SK-N-SH (cell line): ENCODE measurements at places on chromosomes 4 and X.

- no peak for DNase-seq
Measured at GRCh38 chrX:132044953-132045352, 21.9 kb downstream of the STK26 start.

DNA sequence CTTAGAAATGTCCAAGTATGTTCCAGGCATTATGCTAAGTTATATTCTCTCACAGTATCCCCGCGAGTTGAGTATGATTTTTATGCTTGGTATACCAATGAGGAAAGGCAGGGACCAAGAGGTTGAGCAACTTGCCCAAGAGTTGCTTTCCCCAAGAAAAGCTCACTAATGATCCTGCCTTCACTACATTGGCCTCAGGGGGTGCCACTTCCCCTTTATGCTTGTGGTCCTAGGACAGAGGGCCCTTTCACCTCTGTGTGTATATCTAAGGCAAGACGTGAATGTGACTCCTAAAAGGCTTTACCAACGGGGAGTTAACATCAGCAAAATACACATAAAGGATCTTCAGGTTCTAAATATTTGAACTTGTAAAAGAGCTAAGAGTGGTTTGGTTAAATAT lies 164.4 kb upstream of the CPEB2 start:
- no peak for DNase-seq

- no peak for DNase-seq
Measured at GRCh38 chr4:47312170-47312569, 151.3 kb downstream of the COMMD8 start.

- DNase-seq, result no peak
Measured at GRCh38 chr4:88489100-88489761, 32.3 kb downstream of the HERC5 start.

GRCh38 chr4:40745285-40745984 lies 4.3 kb upstream of the NSUN7 start:
- no peak for DNase-seq

GRCh38 chr4:97238956-97239666 lies 904.2 kb downstream of the STPG2 start:
- no peak for DNase-seq

DNA sequence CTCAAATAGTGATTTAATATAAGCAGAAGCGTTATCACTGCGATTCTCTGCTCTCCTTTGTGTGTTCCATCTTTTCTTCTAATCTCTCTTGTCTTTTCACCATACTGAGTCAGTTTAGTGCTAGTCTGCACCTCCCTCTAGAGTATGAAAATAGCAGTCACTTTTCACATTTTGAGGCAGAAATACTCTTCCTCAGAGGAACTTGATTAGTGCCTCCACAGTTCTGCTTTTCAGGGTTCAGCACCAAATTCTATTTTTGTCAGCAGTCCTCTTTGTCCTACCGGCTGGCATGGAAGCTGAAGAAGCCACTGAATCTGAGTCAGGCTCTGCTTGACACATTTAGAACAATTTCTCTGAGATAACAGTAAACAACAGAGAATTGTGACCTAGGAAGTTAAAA lies 49.7 kb upstream of the ANKRD17 start:
- no peak for DNase-seq

- DNase-seq, result no peak
Measured at GRCh38 chr4:172900900-172901299, 267.7 kb upstream of the GALNT7 start.

DNA sequence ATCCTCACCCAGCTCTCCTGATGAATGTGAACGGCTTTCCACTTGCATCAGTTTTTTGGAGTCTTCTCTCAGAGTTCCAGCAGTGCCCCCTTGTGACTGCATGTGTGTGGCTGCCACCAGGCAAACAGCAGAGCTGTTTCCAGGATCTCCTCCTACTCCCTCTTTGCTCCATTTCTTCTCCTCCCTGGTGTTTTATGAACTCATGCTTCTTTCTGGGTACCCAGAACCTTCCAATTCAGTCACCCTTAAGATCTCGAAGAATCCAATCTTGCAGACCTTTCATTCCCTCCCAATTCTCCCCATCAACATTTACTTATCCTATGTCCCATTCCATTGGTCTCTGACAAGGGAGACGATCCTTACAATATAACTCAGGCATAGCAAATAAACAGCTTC lies 6.8 kb upstream of the TCEANC start:
- peak; percentile 40 for DNase-seq

GRCh38 chr4:106208481-106209460 lies 107.2 kb downstream of the TBCK start:
- DNase-seq, result no peak

- no peak for DNase-seq
Measured at GRCh38 chrX:97016106-97016505, 132.4 kb downstream of the RPA4 start.

- DNase-seq, result no peak
Measured at GRCh38 chr4:15521442-15522039, 51.9 kb downstream of the CC2D2A start.

- DNase-seq, result no peak
Measured at GRCh38 chr4:39486221-39486804, 27.5 kb downstream of the LIAS start.

DNA sequence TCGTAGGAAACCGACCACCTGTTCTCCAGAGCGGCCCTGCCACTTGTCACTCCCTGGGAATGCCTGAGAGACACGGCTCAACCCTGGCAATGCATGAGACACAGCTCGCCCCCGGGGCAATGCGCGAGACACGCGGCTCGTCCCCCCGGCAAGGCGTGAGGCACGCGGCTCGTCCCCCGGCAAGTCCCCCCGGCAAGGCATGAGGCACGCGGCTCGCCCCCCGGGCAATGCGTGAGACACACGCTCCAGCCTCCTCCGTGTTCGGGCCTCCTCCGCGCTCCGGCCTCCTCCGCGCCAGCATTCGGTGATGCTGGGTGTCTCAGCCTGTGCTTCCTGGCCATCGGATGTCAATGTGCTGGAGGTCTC lies 27.5 kb upstream of the CPLX1 start:
- peak; percentile 30 for DNase-seq

DNA sequence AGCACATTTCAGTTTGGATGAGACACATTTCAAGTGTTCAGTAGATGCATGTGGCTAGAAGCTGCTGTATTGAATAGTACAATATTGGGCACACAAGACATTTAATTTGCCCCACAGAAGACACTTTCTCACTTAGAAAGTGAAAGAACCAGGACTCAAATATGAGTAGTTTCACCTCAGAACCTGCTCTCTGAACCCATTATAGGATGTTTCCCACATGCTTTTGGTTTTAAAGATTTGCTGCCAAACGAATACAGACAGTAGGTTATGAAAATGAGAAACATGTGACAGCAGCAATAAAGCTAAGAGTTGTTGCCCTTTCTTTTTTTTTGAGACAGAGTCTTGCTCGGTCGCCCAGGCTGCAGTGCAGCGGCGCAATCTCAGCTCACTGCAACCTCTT lies 32.3 kb downstream of the C4orf54 start:
- no peak for DNase-seq

- DNase-seq, result no peak
Measured at GRCh38 chr4:161629694-161630441, 533.9 kb downstream of the FSTL5 start.

DNA sequence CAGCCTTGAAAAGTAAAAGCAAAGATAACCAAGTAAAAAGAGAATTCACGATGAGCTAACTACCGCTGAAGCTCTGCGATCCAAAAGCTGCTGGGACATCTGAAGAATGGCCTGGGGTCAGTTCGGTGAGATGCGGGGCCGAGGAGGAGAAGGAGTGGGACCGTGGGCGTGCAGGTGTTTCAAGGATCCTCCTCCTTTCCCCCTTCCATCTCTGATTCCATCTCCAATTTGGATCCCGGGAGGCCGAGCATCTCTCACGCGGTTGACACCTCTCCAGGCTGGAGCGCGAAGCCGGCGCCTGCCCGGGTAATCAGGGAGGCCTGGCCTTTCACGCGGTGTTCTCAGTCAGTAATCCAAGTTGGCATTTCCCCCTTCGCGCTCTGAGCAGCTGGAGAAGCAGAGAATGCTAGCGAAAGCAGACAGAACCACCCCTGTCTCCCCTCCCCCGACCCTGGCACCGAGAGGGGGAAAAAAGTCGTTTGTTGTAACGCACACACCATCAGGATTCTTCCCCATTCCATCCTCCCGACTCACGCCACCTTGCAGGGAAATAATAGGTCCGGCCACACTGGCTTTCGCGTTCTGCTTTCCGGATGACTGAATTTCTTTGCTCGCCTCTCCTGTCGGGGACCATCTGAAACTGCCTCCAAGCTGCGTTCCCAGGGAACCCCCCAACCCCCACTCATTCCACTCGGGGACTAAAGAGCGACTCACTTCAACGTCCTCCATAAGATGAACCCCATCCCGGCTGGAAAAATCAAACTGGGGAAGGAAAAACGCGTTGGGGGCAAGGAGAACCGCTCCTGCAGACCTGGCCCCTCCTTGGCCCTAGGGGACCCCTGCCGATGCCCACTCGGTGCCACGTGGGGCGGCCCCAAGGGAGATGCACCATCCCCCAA lies 6.5 kb downstream of the NEUROG2 start:
- peak; percentile 49 for DNase-seq

- no peak for DNase-seq
Measured at GRCh38 chrX:1860936-1861594, 246.2 kb downstream of the ASMT start.

- DNase-seq, result no peak
Measured at GRCh38 chr4:81211956-81212355, 3.1 kb downstream of the PRKG2 start.

DNA sequence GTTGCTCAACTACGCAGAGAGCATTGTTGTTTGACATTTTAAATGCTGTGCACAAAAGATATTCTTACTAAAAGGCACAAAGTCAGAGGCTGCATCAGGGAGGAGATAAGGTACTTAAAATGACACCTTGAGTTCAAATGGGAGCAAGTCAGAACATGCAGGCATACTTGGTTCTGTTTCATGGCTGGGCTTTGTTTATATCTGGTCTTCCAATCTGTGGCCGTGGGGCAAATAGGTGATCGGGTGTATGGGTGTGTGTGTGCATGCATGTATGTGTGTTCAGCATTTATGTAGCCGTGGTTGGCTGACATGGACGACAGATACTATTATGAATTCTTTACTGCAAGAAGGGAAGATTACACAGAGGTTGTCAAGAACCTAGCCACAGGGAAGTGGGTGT lies 106.1 kb downstream of the RASL11B start:
- DNase-seq, result no peak

GRCh38 chr4:78323439-78323838 lies 228.1 kb upstream of the ANXA3 start:
- no peak for DNase-seq

- no peak for DNase-seq
Measured at GRCh38 chrX:12370497-12370986, 232.3 kb downstream of the FRMPD4 start.

- no peak for DNase-seq
Measured at GRCh38 chr4:25081866-25082471, 51.2 kb upstream of the LGI2 start.

GRCh38 chrX:30904186-30904585 lies 15.1 kb upstream of the TAB3 start:
- DNase-seq, result no peak

DNA sequence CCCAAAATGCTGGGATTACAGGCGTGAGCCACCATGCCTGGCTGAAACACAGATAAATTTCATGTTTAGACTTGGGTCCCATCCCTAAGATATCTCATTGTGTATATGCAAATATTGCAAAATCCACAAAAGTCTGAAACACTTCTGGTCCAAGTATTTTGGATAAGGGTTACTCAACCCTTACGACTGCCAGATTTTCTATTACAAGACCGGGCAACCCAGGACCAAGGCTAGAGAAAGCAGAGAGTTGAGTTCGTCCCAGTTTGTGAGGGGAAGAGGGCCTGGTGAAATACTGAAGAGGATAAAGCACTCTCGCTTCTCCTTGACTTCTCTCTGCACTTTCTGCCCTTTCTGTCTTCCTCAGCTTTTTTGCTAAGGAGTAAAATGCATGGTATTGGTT lies 34.5 kb downstream of the ZFX start:
- no peak for DNase-seq

DNA sequence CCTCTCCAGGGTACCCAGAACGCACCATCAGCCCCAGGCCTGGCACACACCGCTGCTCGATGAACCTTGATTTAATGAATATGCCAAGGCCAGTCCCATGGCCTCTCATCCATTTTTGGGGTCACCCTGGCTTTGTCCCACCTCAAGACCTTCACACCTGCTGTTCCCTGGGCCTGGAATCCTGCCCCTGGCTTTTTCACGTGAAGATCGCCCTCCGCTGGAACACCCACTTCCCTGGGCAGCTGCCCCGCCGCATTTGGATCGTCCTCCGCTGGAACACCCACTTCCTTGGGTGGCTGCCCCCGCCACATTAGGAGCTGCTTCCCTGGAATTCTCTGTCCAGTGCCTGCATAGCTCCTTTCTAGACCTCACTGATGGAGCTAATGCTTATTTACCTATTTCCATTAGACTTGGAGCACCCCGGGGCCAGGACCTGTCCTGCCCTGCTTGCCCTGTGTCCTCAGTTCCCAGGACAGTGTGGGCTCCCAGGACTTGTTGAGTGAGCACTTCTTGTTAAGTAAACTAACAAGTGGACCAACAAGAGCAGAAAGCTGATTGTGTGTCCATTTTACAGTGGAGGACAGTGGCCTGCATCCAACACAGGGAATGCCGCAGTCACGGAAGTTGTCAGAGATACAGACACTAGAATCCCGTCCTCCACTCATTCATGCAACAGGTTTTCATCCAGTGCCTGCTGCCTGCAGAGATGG lies 12.5 kb downstream of the BLOC1S4 start:
- DNase-seq, result no peak

DNA sequence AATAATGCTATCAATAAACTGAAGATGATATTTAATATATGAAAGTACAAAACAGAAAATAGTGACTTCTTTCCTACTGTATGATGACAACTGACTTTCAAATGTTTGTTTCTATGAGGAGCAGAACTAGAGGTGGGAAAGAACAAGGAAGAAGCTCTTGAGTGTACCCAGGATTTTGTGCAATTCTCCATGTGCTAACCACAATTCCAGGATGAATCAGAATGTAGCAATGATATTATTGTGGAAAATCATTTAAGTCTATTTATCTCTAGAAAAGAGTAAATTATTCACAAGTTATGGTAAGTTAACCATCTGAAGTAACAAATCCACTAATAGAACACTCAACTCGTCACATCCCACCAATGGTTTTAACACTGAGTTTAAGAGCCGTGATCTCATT lies 324.1 kb upstream of the EMCN start:
- no peak for DNase-seq

GRCh38 chr4:100170986-100171385 lies 19.3 kb downstream of the DDIT4L start:
- DNase-seq, result no peak

- DNase-seq, result no peak
Measured at GRCh38 chrX:47278691-47279090, 45.9 kb downstream of the USP11 start.

- DNase-seq, result peak; percentile 56
Measured at GRCh38 chrX:20265726-20266681, 705 bp downstream of the RPS6KA3 start.

DNA sequence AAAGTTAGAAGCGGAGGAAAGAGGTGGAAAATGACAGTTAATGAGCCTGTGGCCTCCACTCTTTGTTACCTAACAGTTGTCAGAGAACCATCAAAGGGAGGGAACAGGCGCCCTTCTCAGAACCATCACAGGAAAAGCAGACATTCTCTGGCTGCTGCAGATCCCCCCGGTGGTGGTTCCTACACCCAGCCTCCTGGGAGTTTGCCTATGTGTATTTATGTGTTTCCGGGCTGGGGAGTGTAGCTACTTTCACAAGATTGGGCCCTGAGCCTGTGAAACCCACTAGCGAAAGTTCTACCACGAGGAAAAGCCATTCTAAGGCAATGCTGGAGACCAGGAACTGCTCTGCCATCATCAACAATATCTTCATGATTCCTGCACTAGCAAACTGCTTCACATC lies 52.7 kb upstream of the BCOR start:
- DNase-seq, result no peak

- no peak for DNase-seq
Measured at GRCh38 chrX:76893930-76894329, 466.4 kb downstream of the MAGEE1 start.
